GM12892 (cell line): ENCODE measurements at places on chromosomes 6 and 20.

DNA sequence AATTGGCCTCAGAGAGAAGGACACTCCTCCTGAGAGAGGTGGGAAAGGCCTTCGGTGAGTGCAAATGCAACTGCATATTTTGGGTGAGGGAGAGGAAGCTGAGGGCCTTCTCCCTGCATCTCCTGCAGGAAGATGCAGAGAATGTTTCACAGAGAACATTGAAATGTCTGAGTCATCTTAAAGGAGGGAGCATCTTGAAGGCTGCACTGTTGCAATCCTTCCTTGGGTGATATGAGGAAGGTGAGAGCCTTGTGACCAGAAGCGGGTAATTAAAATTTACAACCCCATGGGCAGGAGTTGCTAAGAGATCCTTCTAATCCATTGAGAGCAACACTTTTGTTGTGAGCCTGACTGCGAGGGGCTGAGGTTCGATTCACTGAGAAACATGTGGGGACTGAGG lies 375.7 kb upstream of the MARCKS start:
- DNase-seq: no peak

DNA sequence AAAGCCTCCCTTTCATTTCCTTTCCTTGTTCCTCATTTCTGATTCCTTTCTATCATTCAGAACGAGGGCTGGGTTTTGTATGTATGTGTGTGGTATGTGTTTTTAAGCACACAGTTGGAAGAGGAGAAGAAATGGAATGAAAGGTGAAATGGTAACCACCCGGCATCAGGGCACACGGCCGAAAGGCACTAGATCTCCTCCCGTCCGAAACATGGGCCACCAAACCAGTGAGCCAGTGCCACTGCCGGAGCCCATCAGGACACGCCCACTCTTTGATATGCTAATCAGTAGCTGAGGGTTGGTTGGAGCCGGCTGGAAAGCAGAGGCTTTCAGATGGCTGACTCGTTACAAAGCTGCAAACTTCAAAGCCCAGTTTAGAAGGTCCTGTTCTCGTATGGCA lies 228.6 kb upstream of the JARID2 start:
- no peak for DNase-seq

DNA sequence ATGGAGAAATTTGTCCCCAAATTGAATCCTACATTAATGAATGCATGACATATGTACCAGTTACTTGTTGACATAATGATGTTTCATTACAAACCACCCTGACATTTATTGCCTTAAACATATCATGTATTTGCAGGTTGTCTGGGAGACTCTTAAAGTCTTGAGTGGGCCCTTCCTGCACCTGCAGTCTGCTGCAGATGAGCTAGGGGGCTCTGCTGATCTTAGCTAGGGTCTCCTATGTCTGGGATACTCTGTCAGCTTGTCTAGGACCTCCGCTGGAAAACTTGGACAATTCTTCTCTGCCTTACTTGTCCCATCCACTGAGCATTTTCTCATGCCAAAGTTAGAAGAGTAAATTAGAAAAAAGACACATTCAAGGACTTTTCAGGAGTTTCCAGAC lies 581.6 kb downstream of the HAO1 start:
- DNase-seq: no peak

- no peak for DNase-seq
These were observed 33.6 kb downstream of the MAFB start for GRCh38 chr20:40655451-40655850.

GRCh38 chr6:157559201-157559756 lies 178.3 kb downstream of the ZDHHC14 start:
- DNase-seq: no peak

DNA sequence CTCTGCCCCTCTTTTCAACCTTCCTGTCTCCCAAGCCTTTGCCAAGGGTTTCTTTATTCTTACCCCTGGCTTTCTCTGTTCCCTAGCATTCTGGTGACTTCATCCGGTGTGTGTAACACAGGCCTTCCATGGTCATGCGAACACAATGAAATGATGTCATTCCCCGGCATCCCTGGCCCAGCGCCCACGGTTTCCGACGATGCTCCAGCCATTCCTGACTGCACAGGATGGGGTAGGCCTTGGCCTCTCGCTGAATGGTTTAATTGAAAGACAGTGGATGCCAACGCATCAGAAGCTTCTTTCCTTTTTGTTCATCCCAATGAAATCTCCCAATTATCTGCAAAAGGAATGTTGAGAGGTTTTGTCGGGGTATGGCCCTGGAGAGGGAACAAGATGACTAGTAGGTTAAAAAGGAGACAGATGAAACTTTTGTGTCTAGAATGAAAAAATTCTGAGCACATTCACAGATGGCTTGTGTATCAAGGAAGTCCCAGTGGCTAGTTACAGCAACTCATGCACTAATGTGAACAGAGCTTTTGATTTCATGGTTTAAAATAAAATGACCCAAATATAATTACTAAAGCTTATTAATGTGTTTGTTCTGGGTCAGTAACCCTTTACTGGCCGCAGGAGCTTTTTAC lies 655.0 kb downstream of the QKI start:
- no peak for DNase-seq

- no peak for DNase-seq
These were observed 1.1 kb downstream of the PPP1R18 start for GRCh38 chr6:30685157-30686008.

DNA sequence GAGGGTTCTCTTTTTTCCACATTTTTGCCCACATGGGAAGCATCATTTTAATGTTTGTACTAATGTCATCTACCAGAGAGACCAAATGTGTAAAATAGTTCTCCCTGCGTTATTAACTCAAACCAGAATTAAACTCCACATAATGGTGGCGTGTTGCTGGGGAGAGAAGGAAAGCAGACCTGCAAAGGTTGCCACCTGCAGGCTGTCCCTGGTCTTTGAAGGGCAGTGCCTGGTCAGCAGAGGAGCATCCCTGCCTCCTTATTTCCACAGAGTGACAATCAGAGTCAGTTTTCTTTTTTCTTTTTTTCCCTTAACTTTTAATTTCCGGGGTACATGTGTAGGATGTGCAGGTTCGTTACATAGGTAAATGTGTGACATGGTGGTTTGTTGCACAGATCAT lies 214.5 kb downstream of the TBX18 start:
- DNase-seq: no peak

DNA sequence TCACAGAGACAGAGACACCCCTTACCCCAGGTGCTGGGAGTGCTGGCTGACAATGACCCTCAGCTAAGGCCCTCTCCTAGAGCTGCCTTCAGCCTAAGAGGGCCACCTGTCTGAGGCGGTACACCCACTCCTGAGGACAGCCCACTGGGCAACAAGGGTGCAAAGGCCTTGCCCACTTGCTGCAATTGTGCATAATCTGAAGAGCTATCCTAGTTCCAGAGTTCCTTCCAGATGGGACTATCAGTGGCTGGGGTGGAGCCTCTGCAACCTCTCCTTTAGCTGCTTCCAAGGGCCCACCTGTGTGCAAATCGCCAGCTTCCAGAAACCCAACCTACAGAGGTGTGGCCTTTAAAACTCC lies 87.5 kb downstream of the PREX1 start:
- DNase-seq: no peak

- no peak for DNase-seq
These were observed 788.5 kb downstream of the C6orf118 start for GRCh38 chr6:164520916-164521315.

GRCh38 chr6:138592749-138593123 lies 93.4 kb upstream of the NHSL1 start:
- no peak for DNase-seq

GRCh38 chr20:11473983-11474382 lies 443.7 kb upstream of the BTBD3 start:
- no peak for DNase-seq

DNA sequence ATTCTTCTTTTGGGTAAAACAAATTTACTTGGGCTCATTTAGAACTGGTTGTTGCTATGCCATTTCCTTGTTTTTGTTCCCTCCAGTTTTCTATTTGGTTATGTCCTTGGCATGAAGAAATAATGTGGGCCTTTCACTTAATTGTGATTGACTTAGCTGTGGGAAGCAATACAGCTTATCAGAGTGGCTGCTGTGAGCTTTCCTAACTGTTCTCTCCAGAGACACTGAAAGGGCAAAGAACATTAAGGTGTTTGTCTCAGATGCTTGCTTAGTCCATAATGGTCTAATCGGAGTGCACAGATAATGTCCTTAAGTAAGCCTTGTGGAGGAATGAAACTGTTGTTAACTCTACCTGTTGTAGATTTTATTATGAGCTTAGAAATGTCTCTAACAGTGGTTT lies 56.6 kb downstream of the SH3BGRL2 start:
- no peak for DNase-seq

- DNase-seq: no peak
These were observed 43.1 kb downstream of the ERMARD start for GRCh38 chr6:169794317-169795055.

DNA sequence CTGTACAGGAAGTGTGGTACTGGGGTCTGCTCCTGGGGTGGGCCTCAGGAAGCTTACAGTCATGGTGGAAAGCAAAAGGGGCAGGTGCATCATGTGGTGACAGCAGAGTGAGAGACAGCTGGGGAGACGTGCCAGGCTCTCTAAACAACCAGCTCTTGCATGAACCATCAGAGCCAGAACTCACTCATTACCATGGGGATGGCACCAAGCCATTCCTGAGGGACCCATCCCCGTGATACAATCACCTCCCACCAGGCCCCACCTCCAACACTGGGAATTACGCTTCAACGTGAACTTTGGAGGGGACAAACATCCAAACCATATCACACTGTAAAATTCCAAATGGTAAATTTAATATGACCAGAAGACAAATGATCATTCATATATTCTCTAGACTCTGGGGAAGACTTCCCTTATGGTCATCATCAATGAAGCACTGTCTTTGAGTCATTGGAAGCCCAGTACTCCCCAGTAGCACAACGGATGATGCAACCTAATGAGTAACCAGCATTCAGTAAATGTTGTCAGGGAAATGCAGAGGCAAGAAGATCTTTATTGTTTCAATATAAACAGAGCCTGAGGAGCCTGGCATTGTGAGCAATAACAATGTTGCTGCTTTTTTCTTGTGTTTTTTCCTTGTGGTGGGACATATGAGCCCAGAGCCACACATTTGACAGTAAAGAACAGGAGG lies 48.2 kb upstream of the RALY start:
- DNase-seq: no peak

DNA sequence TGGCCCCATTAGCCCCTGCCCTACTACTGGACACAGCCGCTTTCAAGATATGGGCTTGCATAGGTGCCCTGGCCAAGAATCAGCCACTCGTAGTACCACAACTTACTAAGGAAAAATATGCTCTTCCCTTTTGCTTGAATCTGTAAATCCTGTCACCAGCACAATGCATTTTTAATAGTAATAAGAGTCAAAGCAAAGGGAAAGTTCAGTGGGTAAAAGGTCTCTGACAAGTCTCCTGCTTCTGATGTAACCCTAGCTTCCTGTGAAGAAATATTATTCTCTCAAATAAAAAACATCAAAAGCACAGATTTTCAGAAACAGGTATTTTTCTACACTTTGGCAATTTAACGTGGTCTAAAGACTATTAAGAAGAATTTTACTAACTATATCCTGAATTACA lies 373.8 kb downstream of the GJA1 start:
- no peak for DNase-seq

DNA sequence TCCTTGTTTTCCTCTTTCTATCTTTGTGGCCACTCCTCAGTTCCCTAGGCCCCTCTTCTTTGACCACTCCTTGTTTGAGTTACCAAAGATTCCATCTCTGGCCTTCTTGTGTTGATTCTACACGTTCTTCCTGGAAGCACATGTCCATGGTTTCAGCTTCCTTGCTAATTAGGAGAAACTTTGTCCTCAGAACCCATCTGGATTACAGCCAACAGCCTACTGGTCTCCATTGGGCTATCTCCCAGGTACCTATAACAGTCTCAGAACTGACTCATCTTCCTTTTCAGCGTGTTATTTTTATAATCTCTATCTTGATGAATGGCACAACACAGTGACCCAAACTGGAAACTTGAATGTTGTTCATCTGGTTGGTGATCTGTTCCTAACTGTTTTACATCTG lies 17.5 kb downstream of the PTPRA start:
- no peak for DNase-seq

- no peak for DNase-seq
These were observed 20.1 kb upstream of the ISM1 start for GRCh38 chr20:13200767-13201500.

DNA sequence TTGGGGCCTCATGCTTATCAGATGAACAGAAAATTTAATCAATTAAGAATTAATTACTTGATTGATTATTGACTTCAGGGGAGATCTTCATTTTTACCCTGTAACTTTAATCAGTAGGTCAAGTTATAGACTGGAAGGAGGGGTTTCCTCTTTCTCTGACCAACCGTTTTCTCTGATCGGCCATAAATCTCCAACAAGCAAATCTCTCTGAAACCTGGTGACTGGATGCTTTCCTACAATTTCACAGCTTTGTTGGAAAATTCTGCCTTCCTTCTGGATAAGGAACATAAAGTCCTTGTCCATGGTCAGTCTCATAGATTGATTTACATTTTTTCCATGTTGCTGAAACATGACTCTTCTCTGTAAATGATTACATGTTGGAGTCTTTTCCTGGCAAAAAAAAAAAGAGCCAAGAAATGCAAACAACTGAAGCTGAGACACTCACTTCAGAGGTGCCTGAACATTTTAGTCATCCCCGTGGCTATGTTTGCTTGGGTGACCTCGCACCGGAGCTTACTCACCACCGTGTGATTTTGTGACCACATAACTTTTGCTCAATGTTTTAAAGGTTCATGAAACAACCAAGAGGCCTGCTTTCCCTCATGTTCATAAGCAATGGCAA lies 31.0 kb downstream of the IRF4 start:
- DNase-seq: peak; percentile 52

DNA sequence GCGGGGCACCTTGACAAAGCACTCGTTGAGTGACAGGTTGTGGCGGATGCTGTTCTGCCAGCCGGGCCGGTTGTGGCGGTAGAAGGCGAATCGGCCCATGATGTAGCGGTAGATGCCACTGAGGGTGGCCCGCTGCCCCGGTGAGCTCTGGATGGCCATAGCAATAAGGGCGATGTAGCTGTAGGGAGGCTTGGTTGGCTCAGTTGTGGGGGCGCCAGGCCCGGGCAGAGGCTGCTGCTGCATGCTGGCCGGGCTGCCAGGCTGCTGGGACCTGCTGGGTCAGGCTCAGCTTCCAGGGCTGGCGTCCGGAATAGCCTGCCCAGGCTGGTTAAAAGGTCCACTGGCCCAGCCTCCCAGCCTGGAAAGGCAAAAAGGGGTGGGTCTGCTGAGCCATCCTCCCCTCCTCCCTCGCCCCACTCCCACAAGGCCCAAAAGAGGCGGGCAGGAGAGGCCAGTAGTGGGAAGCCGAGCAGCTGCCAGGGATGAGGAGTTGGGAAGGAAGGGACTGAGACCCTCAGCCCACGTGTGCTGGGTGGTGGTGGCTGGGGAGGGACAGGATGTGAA lies at the start of gene FOXS1:
Gene FOXS1 (minus strand): TSS at position 305 of the 564 bp plus-strand sequence. CDS start 62 bp downstream, at position 243.
- DNase-seq: no peak

- DNase-seq: no peak
These were observed 103.0 kb downstream of the PSMB1 start for GRCh38 chr6:170449835-170450753.

DNA sequence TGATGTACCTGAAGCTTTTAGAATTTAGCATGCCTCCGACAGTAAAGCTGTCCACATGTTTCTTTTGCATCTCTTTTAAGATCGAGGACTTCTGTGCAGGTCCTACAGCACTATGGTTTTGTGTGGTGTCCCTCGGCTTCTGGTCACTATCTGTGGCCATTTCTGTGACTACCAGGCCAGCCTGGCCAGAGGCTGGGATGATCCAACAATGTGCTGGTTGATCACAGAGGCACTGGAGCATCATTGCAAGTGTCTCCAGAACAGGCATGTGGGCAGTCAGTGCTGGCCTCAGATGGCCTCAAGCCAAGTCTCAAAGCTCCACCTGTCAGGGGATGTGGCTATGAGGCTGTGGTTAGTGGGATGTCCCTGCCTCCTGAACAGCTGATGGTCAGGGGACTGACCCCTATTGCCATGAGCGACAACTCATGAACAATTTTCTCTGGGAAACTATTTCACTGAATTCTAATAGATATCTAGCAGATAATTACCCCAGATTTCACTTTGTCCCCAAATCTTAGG lies 136.6 kb downstream of the SYNDIG1 start:
- DNase-seq: no peak
